Bronchial smooth muscle cell (primary cell): ENCODE measurements at places on chromosomes 5 and 9. TPM values are rescaled to one million over a fixed set of nuclear protein-coding genes. Genes with fewer than 3 reads are reported as not detected.

The CEL gene
- total RNA-seq = 0.32 and 0.34 TPM in 2 replicates

The ABO gene
- total RNA-seq = not detected in 2 replicates

The LCN9 gene
- total RNA-seq = not detected in 2 replicates

The PCDHAC2 gene
- under 0.01 and 0.09 TPM in 2 replicates for total RNA-seq

The PCDHGA10 gene
- 2.3 and 7.1 TPM in 2 replicates for total RNA-seq

The SHISAL2B gene
- total RNA-seq = 0.16 TPM in 1 of 2 replicates, not detected in the other

The FOXD4L5 gene
- 0.09 and 0.16 TPM in 2 replicates for total RNA-seq

The BASP1 gene
- total RNA-seq = 34.2 and 54.4 TPM in 2 replicates

The DRD1 gene
- total RNA-seq = under 0.01 TPM in 1 of 2 replicates, not detected in the other

The PCDHB10 gene
- 0.47 and 1.4 TPM in 2 replicates for total RNA-seq

The NXNL2 gene
- 0.77 and 3.0 TPM in 2 replicates for total RNA-seq

The TEX48 gene
- not detected in 2 replicates for total RNA-seq

The FAM219A gene
- 2.8 and 3.5 TPM in 2 replicates for total RNA-seq

The ZFP37 gene
- 3.3 and 3.7 TPM in 2 replicates for total RNA-seq

The ARHGEF39 gene
- under 0.01 and 0.32 TPM in 2 replicates for total RNA-seq

The C1QTNF3 gene
- 1.1 and 1.3 TPM in 2 replicates for total RNA-seq

The ANKRD34B gene
- total RNA-seq = not detected in 2 replicates

The SLC25A2 gene
- 0.32 TPM in 1 of 2 replicates, not detected in the other for total RNA-seq

The FBXW11 gene
- total RNA-seq = 50.9 and 63.5 TPM in 2 replicates

The TMEM215 gene
- not detected in 2 replicates for total RNA-seq

The PCDHB7 gene
- 0.32 and 0.60 TPM in 2 replicates for total RNA-seq

The C5orf63 gene
- total RNA-seq = 1.7 and 3.6 TPM in 2 replicates

The EEIG1 gene
- 7.1 and 14.7 TPM in 2 replicates for total RNA-seq

The FAM169A gene
- total RNA-seq = 0.16 and 0.17 TPM in 2 replicates

The DIRAS2 gene
- total RNA-seq = under 0.01 and 0.09 TPM in 2 replicates

The EIF4E1B gene
- total RNA-seq = 0.26 TPM in 1 of 2 replicates, not detected in the other

The ARSI gene
- 9.9 and 16.3 TPM in 2 replicates for total RNA-seq

The DMRT2 gene
- not detected in 2 replicates for total RNA-seq

The ENHO gene
- total RNA-seq = 0.16 and 0.26 TPM in 2 replicates
